AG08395 (cell line): ENCODE measurements at places on chromosomes 4 and X.

DNA sequence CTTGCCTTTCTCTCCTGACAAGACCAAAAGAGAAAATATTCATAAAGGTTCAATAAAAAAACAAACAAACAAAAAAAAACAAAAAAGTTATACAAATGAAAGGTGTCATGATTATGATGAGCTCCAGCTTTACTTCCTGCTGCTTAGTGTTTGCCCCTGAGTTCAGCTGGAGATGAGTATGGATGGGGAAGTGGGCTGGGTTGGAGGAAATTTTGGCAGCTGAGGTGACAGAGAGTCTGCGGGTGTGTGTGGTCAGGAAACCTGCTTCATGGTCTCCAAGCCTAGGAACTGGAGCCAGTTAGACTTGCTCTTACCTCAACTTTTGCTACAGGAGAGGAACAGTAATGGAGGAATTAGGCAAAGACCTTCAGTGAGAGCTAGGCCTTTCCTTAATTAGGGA lies 4.3 kb upstream of the CYSLTR1 start:
- no peak for DNase-seq

DNA sequence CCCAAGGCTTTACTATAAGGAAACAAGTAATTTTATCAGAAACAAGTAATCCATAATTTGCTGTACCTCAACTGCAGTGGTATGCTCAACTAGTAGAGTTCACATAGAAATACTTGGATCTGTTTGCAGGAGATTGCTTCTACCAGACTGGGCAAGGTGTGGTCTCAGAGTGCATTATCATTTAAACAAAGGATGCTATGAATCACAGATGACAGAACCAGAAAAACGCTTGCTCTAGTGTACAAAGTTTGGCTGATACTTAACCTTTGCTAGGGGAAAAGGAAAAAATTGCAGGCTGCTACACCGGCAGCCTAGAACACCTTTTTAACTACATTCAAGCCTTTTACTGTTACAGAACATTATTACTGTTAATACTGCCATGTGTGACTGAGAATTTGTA lies 97.1 kb downstream of the ENOX2 start:
- no peak for DNase-seq

- no peak for DNase-seq
These were observed 519.3 kb upstream of the NR3C2 start for GRCh38 chr4:148961526-148961925.

- DNase-seq: peak; percentile 67
These were observed 5.9 kb downstream of the APOO start for GRCh38 chrX:23901805-23902204.
